Lung (tissue), 17 donors: ENCODE measurements at places on chromosomes 7 and 10. TPM values are rescaled to one million over a fixed set of nuclear protein-coding genes. Genes with fewer than 3 reads are reported as not detected.

DNA sequence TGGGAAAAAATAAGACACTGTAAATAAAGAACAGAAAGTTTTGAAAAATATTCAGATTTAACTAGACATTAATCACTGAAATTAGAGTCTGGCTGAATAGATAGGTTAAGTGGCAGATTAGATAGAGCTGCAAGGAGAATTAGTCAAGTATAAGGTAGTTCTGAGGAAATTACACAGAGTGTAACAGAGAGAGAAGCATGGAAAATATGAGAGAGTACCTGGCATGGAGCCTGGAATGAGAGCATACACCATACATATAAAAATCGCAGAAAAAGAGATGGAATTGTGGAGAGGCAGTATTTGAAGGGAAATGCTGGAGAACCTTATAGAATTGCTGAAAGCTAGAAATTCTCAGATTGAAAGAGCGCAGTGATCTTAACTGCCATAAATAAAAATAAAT is 46.9 kb downstream of the ZNRF2 start:
- H3K4me1 ChIP-seq = peaks cover 8% of the 10 kb centered on the region
- H3K36me3 ChIP-seq = no peaks in the 10 kb centered on the region
- DNase-seq = peak; percentile 37
- H3K4me3 ChIP-seq = no peak overlapping the region
- H3K27ac ChIP-seq = no peak overlapping the region

- DNase-seq = no peak
- no peak overlapping the region for H3K27ac ChIP-seq
- H3K4me3 ChIP-seq = no peak overlapping the region
- H3K4me1 ChIP-seq = no peaks in the 10 kb centered on the region
- H3K27me3 ChIP-seq = no peaks in the 10 kb centered on the region
Observed at GRCh38 chr10:14858338-14858960, 20.2 kb upstream of the SUV39H2 start.

GRCh38 chr7:93973134-93973533 is 31.0 kb downstream of the BET1 start:
- H3K27me3 ChIP-seq = no peaks in the 10 kb centered on the region
- no peak for DNase-seq
- no peak overlapping the region for H3K27ac ChIP-seq
- H3K4me1 ChIP-seq = no peaks in the 10 kb centered on the region
- no peak overlapping the region for H3K4me3 ChIP-seq
- no peaks in the 10 kb centered on the region for H3K36me3 ChIP-seq

GRCh38 chr7:30281791-30282190 is 2.6 kb upstream of the ZNRF2 start:
- no peak overlapping the region for H3K4me3 ChIP-seq
- H3K4me1 ChIP-seq = no peaks in the 10 kb centered on the region
- no peaks in the 10 kb centered on the region for H3K36me3 ChIP-seq
- no peak overlapping the region for H3K27ac ChIP-seq

The WEE2 gene
- total RNA-seq = not detected

DNA sequence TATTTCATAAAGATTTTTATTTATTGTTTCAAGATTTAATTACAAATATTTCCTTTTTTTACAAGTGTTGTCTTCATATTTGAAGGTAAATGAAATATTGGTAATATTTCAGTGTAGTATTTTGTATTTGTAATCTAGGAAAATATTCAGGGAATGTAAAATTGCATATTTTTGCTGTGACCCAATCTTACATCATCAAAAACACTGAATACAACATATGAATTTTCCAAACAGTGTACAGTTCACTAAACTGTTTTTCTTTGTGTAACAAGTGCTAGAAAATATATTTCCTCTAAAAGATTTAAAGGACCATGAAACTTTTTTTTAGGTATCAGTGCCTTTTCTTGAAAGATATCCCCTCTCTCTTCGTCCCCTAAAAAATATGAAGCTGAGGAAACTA is 251.9 kb upstream of the KCND2 start:
- no peak overlapping the region for H3K4me3 ChIP-seq
- DNase-seq = no peak
- H3K36me3 ChIP-seq = no peaks in the 10 kb centered on the region
- no peaks in the 10 kb centered on the region for H3K27me3 ChIP-seq
- no peaks in the 10 kb centered on the region for H3K4me1 ChIP-seq

The PGAM1 gene
- 81.2 TPM for total RNA-seq

DNA sequence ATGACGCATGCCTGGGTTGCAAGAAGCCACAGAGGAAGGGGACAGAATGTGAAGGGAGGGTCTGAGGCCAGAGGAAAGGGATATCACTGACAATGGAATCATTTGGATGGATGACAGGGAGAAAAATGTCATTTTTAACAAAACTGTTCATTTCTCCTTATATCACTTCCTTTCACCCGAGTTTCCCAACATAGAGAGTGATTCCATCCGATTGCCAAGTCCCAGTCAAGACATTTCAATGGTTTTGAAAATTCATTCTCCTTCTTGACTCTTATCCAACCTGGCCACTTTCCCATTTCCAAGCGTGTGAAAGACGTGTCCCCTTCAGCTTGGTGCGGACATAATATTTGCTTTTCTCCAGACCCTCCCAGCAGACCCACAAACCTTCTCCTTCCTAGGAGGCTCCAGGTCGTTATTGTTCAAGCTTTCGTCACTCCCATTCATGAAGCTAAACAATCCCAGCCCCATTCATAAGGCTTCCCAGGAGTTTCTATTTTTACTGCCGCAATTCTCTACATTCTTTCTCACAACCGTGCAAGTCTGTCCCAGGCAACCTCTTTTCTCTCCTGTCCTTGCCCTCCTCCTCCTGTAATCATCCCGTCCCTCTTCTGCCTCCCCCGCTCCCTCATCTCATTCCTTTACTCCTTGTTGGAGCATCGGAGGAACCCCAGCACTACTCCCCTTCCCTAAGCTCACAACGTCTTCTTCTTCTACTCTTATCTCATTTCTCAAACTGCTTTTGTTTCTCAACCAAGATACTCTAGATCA is 301.3 kb upstream of the KLF6 start:
- H3K4me3 ChIP-seq = no peak overlapping the region
- peak overlapping the region; percentile 55 for H3K27ac ChIP-seq
- H3K4me1 ChIP-seq = peaks cover 4% of the 10 kb centered on the region

- H3K27me3 ChIP-seq = no peaks in the 10 kb centered on the region
- H3K4me3 ChIP-seq = no peak overlapping the region
- H3K27ac ChIP-seq = no peak overlapping the region
- H3K36me3 ChIP-seq = no peaks in the 10 kb centered on the region
- peaks cover 14% of the 10 kb centered on the region for H3K4me1 ChIP-seq
- no peak for DNase-seq
Observed at GRCh38 chr7:134724606-134725005, 54.8 kb upstream of the CALD1 start.

- no peaks in the 10 kb centered on the region for H3K36me3 ChIP-seq
- no peaks in the 10 kb centered on the region for H3K27me3 ChIP-seq
- no peaks in the 10 kb centered on the region for H3K4me1 ChIP-seq
- no peak overlapping the region for H3K4me3 ChIP-seq
- DNase-seq = no peak
- H3K27ac ChIP-seq = no peak overlapping the region
Observed at GRCh38 chr10:78765726-78766335, 302.9 kb upstream of the ZMIZ1 start.

- no peaks in the 10 kb centered on the region for H3K36me3 ChIP-seq
- H3K27ac ChIP-seq = no peak overlapping the region
- no peaks in the 10 kb centered on the region for H3K27me3 ChIP-seq
- no peak overlapping the region for H3K4me3 ChIP-seq
Observed at GRCh38 chr7:159071260-159071659, 73.4 kb downstream of the VIPR2 start.

DNA sequence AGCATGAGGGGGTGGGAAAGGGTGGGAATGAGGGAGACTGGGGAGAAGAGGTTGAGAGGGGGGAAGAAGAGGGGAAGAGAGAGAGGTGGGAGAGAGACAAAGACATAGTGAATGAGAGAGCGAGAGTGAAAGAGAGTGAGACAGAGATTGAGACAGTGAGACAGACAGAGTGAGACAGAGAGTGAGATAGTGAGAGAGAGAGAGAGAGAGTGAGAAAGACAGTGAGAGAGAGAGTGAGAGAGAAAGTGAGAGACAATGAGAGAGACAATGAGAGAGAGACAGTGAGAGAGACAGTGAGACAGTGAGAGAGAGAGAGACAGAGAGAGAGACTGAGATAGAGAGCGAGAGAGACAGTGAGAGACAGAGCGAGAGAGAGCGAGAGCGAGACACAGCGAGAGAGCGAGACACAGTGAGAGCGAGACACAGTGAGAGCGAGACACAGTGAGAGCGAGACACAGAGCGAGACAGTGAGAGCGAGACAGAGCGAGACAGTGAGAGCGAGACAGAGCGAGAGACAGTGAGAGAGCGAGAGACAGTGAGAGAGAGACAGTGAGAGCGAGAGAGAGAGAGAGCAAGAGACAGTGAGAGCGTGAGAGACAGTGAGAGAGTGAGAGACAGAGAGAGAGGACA is 10.1 kb downstream of the TMEM243 start:
- H3K4me3 ChIP-seq = no peak overlapping the region
- no peak for DNase-seq
- no peak overlapping the region for H3K27ac ChIP-seq
- H3K27me3 ChIP-seq = no peaks in the 10 kb centered on the region
- peaks cover 19% of the 10 kb centered on the region for H3K36me3 ChIP-seq

The CXCL12 gene
- 91.4 TPM for total RNA-seq

GRCh38 chr10:35153716-35154115 is 27.1 kb downstream of the CREM start:
- H3K27me3 ChIP-seq = no peaks in the 10 kb centered on the region
- no peak overlapping the region for H3K4me3 ChIP-seq
- no peaks in the 10 kb centered on the region for H3K4me1 ChIP-seq
- H3K27ac ChIP-seq = peak overlapping the region; percentile 67
- no peak for DNase-seq

The BTBD16 gene
- total RNA-seq = not detected

The OPN1SW gene
- total RNA-seq = not detected

- no peaks in the 10 kb centered on the region for H3K36me3 ChIP-seq
- H3K4me3 ChIP-seq = no peak overlapping the region
- peaks cover 12% of the 10 kb centered on the region for H3K4me1 ChIP-seq
- no peak overlapping the region for H3K27ac ChIP-seq
- no peaks in the 10 kb centered on the region for H3K27me3 ChIP-seq
Observed at GRCh38 chr10:24313283-24313682, 104.3 kb downstream of the KIAA1217 start.

The C7orf33 gene
- total RNA-seq = not detected

- no peaks in the 10 kb centered on the region for H3K4me1 ChIP-seq
- no peak overlapping the region for H3K27ac ChIP-seq
- no peak overlapping the region for H3K4me3 ChIP-seq
- H3K36me3 ChIP-seq = no peaks in the 10 kb centered on the region
- H3K27me3 ChIP-seq = no peaks in the 10 kb centered on the region
Observed at GRCh38 chr10:77430530-77430929, 207.1 kb downstream of the KCNMA1 start.

- H3K36me3 ChIP-seq = no peaks in the 10 kb centered on the region
- H3K27me3 ChIP-seq = no peaks in the 10 kb centered on the region
- peak overlapping the region; percentile 77 for H3K27ac ChIP-seq
- no peak overlapping the region for H3K4me3 ChIP-seq
- peaks cover 3% of the 10 kb centered on the region for H3K4me1 ChIP-seq
- DNase-seq = peak; percentile 92
Observed at GRCh38 chr7:2641406-2642393, 9.9 kb downstream of the TTYH3 start.

The CPXM2 gene
- 2.3 TPM for total RNA-seq

DNA sequence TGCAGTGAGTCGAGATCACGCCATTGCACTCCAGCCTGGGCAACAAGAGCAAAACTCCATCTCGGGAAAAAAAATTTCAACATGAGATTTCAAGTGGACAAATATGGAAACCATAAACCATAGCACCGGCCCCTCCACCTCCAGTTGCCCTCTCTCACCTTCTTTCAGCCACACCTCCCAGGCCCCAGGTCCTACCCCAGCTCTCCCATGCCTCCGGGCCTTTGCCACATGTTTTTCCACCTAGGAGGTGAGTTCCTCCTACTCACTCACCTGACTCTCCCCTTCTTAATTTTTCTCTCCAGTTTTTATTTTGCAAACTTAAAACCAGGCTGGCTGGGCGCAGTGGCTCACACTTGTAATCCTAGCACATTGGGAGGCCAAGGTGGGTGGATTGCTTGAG is 13.7 kb upstream of the CLDN4 start:
- H3K27ac ChIP-seq = no peak overlapping the region
- H3K4me3 ChIP-seq = no peak overlapping the region
- DNase-seq = no peak
- H3K36me3 ChIP-seq = no peaks in the 10 kb centered on the region

- no peak overlapping the region for H3K27ac ChIP-seq
- DNase-seq = no peak
- H3K4me3 ChIP-seq = no peak overlapping the region
- no peaks in the 10 kb centered on the region for H3K27me3 ChIP-seq
- no peaks in the 10 kb centered on the region for H3K4me1 ChIP-seq
Observed at GRCh38 chr10:125762692-125763648, 12.7 kb downstream of the MMP21 start.

DNA sequence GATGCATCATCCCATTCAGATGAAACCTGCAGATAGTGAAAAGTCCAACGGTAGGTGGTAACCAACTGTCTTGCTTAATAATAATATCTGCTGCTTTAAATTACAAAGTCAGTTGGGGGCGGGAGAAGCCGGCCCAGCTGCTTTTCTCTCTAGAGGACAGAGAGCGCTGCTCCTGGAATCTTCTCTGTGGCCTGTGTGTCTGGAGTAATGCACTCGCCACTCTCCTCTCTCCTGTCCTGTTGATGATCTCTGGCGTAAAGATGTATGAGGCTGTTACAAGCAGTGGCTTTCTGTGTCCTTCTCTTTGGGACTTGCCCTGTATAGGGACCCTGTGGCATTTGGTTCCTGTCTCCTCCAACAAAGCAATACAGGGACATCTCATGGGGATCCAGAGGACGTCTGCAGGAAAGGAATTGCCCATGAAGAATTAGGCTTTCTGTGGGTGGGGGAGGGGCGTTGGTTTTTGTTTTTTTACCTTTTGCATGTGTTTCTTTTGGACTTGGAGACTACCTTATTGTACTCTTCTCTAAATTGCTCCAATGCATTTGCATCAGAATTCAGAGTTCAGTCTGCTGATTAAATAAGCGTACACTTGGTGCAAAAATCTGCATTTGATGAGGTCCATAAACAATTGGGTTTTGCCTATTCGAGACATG is 231.6 kb downstream of the CELF2 start:
- no peaks in the 10 kb centered on the region for H3K27me3 ChIP-seq
- no peaks in the 10 kb centered on the region for H3K36me3 ChIP-seq
- peaks cover 6% of the 10 kb centered on the region for H3K4me1 ChIP-seq
- no peak overlapping the region for H3K4me3 ChIP-seq
- no peak overlapping the region for H3K27ac ChIP-seq

DNA sequence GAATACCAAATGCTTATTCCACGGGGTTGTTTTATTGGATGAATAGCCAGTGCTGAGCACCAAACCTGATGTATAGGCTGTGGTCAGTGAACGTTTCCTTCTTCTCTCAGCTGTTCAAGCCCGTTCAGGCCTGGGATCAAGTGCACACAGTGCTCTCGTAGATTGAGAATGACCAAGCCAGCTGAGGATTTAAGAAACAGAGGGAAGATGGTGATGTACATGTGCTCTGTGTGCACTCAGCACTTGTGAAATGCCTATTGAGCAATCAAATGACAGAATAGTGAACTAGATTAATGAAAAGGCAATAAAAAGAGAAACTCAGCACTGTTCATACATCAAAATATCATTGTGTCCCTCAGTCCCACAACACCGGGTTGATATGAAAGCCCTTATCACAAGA is 302.5 kb downstream of the BMPER start:
- no peak overlapping the region for H3K27ac ChIP-seq
- H3K4me1 ChIP-seq = peaks cover 2% of the 10 kb centered on the region
- H3K27me3 ChIP-seq = no peaks in the 10 kb centered on the region
- no peak for DNase-seq
- H3K4me3 ChIP-seq = no peak overlapping the region
- H3K36me3 ChIP-seq = no peaks in the 10 kb centered on the region

The SLC35G1 gene
- total RNA-seq = 3.8 TPM

The MEOX2 gene
- 103 TPM for total RNA-seq

The RELN gene
- 7.7 TPM for total RNA-seq
